Ascending aorta (tissue), 2 donors: ENCODE measurements at places on chromosomes 2 and 18. TPM values are rescaled to one million over a fixed set of nuclear protein-coding genes. Genes with fewer than 3 reads are reported as not detected.

DNA sequence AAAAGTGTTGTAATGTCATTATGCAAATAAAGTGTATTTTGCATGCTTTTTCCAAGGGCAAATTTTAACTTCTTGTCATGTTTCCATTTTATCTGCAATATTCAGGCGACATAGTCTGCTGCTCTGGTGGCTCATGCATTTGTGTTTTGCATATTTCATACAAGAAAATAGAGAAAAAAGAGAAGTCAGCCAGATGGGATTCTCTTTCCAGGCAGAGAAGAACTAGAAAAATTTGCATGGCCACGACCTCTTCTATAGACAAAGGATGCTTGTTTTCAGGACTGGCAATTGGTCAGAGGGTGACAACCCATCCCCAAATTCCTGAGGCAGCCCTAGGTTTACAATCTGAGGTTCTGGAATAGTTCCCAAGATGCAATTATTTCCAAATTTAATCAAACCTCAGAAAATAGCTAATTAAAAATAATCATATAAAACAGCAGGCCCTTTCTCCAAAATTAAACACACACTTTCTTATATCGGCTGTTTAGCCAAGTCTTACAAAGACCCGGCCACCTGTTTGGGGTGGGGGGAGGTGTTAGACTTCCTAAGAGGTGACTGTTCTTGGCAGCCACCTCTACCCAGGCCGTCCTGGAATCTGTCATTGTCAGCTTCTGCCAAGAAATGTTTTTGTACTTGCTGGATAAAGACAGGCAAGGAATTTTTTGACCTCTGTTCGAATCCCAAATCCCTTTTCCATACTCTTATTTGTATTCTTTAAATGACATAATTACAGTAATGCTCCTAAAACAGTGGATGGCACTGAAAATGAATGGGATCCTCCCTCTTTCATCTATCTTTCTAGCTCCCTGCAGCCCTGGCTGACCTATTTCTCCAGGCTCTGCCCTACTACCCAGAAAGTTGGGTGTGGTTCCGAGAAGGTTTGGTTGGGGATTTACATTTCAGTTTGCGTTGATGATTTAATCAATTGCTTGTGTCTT, 20.8 kb upstream of the SOS1 start:
- no peak for DNase-seq

GRCh38 chr2:156339110-156339847, 6.8 kb upstream of the NR4A2 start:
- no peak for DNase-seq

GRCh38 chr2:17251171-17251570, 267.1 kb downstream of the RAD51AP2 start:
- DNase-seq = no peak

DNA sequence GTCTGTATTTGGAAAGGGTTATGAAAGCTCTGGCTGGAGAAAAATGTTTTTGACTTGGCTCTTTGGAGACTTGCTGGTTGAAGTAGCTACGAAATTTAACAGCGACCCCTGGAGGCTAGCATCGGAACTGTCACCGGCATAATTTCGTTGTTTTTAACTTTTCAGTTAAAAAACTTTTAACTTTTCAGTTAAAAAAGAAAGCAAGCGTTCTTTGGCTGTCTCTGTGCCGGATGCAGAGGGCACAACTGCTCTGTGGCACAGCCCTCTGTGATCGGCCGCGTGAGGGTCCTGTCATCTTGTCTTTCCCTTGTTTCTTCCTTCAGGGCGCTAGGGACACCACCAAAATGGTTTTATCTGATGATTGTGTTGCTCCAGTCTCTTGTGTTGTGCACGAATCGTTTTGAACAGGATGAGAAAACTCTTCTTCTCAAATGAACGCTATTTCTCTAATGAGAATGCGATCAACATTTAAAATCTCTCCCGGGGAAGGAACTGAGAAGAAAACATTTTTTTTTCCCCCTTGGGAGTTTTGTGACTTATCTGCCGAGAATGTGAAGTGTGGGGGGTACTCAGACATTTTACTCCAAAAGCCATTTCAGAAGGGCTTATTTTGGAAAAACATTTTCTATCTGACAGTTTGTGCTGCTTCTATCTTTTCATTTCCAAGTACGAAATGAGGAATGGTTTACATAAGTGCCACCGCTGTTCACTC, 57.1 kb downstream of the ADCYAP1 start:
- DNase-seq = no peak

DNA sequence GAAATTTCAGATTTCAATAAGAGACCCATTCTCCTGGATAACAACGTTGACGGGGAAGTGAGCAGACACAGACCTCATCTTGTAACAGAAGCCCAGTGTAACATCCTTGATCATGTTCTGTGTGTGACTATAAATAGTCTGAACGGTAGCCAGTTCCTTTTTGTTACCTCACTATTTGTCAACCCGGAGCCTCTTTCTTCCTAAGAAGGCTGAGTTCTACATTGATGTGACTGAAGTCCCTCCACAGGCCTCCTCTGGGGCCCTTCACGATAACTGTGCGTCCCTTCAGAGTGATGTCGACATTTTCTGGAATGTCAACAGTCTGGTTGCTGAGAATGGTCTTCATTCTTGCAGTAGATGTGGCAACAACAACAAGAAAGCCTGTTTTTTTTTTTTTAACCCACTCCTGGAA, 6.3 kb upstream of the PLEKHM3 start:
- DNase-seq = no peak

GRCh38 chr2:105880637-105881036, 135.9 kb downstream of the NCK2 start:
- no peak for DNase-seq

GRCh38 chr2:173238385-173238784, 116.3 kb upstream of the CDCA7 start:
- no peak for DNase-seq

DNA sequence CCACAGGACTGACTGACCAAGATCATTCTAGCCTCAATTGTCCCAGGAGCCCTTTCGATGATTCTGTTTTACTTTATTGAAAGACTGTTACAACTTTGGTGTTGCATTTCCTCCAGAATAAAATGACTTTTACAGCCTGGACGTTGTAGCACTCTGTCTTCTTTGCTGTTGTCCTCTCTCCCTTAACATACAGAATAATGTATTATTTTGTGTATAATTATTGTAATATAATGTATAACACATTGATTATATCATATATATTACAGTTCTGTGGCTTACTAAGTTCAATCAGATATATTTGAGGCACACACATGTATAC, 380 bp upstream of the FANCL start:
- DNase-seq = no peak

DNA sequence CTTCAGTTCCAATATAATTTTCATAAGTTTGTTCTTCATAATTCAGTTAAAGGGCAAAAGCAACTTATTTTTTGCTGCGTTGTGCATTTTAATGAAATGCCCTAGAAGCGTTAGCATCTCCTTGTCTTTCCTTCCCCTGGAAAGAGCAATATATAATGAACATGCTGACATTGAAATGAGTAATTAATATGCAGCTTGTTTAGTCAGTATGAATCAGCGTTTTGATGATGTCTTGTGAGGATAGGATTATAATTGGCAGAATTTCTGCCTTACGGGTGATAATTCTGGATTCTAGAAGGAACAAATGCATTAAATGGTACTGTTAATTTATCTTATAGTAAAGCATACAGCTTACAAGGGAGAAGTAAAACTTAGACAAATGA, 152.3 kb upstream of the MMADHC start:
- DNase-seq = no peak

DNA sequence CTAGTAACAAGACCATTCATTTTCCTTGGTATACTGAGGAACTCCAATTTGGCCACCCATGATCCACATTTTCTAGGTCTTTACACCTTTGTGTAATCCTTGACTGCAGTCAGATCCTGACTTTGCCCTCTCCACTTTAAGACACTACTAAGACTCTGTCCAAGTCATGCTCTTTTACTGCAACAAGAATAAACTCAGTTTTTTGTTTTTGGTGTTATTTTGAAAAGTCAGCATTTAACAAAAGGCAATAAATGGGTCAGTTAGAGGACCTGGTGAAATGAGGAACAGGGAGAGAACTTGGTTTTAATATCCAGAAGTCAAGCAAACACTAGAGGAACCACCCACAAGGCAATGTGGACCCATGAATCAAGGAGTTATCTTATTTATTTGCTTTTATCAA, 252.2 kb upstream of the RBBP8 start:
- no peak for DNase-seq

DNA sequence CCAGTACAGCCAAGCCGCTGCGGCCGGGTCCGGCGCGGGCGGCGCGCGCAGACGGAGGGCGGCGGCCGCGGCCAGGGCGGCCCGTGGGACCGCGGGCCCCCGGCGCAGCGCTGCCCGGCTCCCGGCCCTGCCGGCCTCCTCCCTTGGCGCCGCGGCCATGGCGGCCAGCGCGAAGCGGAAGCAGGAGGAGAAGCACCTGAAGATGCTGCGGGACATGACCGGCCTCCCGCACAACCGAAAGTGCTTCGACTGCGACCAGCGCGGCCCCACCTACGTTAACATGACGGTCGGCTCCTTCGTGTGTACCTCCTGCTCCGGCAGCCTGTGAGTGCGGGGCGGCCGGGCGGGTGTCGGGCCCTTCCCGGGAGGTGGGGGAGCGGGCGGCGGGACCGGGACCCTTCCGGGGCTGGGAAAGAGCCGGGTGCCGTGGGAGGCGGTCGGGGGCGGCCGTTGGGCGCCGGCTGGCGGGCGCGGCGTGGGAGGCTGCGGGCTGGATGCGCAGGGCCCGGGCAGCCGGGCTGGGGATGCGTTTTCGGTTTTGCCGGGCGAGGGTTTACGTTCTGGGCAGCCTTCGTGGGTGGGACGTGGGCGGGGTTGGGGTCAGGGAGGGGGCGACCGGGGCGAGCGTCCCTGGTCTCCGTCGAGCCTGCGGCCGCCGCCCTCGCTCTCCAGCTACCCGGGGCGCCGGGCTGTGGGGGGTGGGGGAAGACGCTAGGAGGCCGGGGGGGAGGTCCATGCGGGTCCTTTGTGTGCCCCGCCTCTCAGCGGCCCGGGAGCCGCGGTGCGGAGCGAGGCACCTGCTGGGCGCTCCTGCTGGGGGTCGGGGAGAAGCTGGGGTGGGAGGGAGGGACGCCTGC, 537 bp downstream of the AGFG1 start:
- no peak for DNase-seq

DNA sequence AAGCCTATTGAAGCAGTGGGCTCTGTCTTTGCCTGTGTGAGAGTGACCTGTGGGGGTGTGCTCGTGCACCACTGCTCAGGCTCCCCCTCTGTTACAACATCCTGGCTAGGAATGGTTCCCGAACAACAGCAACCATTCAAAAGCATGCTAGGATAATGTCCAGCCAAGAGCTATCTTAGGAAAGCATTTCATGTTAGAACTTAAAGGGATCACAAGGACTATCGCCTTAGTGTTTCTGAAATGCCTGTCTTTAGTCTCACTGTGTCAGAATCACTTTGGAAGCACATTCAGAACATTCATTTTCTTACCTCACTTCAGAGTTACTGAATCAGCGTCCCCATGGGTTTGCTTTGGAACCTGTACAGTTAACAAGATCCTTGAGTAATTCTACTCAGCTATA, 134.9 kb upstream of the DSEL start:
- DNase-seq = no peak

GRCh38 chr2:222180619-222181018, 118.2 kb downstream of the PAX3 start:
- DNase-seq = no peak

GRCh38 chr2:105052773-105053172, 14.9 kb downstream of the MRPS9 start:
- no peak for DNase-seq

- no peak for DNase-seq
Measured at GRCh38 chr18:12703664-12704063, 822 bp downstream of the PSMG2 start.

GRCh38 chr18:74519320-74520095, 14.8 kb upstream of the CNDP1 start:
- DNase-seq = no peak

GRCh38 chr2:235810252-235810651, 316.4 kb downstream of the AGAP1 start:
- no peak for DNase-seq

DNA sequence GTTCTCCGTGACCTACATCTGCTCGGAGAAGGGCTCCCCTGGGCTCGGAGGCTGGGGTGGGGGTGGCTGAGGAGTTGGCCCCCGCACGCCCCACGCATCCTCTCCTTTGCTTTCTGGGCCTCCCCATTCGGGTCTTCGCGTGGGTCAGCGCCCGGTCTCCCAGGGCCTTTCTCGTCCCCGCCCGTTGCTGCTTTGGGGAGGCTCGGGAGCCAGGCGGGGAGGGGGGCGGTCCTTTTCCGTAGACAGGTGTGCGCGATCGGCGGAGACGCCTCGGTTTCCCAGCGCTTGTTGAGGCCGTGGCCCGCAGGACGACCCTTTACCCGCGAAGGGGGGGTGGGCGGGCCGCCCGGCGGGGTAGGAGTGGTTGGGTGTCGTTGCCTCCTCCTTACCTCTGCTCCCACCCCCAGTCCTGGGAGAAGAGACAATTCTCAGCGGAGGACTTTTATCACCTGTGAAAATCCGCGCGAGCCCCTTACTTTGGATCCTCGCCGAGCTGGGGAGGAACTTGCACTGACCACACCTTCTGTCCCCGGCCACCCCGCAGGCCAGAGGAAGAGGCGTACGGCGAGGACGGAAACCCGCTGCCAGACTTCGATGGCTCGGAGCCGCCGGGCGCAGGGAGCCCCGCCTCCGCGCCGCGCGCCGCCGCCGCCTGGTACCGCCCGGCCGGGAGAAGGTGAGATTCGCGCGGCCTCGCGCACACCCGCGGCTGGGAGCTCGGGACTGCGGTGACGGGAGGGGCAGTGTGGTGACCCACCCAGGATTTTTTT, 2.6 kb downstream of the ADCYAP1 start:
- no peak for DNase-seq

DNA sequence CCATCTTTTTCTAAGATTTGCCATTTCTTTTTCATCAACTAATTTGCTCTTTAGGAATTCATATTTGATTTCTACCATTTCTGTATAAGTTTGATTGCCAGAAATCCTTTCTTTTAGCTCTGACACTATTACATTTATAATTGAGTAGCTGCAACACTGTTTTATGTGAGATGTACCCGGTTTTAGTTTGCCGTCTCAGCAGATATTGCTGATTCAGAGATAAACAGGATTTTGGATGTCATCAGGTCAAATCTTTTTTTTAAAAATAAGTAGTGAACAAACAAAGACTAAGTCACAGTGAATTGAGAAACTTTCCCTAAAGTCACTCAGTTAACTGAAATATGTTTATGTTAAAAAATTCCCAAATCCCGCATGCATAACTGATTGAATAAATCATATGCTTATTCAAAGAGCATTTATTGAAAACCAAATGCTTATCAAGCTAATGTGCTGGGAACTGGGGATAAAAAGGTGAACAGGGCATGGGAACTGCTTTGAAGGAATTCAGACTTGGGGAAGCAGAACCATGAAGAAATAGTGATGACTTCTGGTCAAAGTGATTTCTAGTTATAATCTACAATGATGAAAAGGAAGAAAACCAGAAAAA, 19.5 kb upstream of the CCDC102B start:
- no peak for DNase-seq

GRCh38 chr2:53945538-53945937, 25.3 kb downstream of the PSME4 start:
- DNase-seq = no peak

- DNase-seq = no peak
Measured at GRCh38 chr2:85053802-85054201, 79.4 kb upstream of the TCF7L1 start.

Gene TUBA4B
- total RNA-seq = not detected

Gene TMEM247
- total RNA-seq = not detected

Gene RGPD8
- total RNA-seq = 8.2 TPM

Gene CCL20
- total RNA-seq = not detected

Gene CHST9
- 0.21 TPM for total RNA-seq

Gene ELMOD3
- total RNA-seq = 7.1 TPM

Gene GPR148
- not detected for total RNA-seq

Gene LIMS3
- total RNA-seq = 21.9 TPM

Gene MERTK
- total RNA-seq = 11.1 TPM

Gene MALL
- total RNA-seq = 38.5 TPM

Gene PLGLB1
- not detected for total RNA-seq

Gene INPP1
- total RNA-seq = 13.3 TPM

Gene CAB39
- 62.9 TPM for total RNA-seq
